ENCODE measurements at places on chromosomes 1 and 21.
A peak's percentile ranks its signal among the peaks of the same experiment; 100 is the strongest.

DNA sequence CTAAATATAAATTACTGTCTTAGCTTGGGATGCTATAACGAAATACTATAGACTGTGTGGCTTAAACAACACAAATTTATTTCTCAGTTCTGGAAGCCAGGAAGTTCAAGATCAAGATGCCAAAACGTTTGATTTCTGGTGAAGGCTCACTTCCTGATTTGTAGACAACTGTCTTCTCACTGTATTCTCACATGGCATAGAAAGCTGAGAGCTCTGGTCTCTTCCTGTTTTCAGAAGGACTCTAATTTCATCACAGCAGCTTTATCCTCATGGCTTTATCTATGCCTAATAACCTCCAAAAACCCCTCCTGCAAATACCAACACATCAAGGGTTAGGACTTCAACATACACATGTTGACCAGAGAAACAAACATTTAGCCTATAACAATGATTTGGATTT, 1795.5 kb downstream of the MRPL39 start:
- H3K4me1 ChIP-seq = no peaks in the 10 kb centered on the region
- H3K36me3 ChIP-seq = no peaks in the 10 kb centered on the region
- H3K4me3 ChIP-seq = no peak overlapping the region

- H3K36me3 ChIP-seq = no peaks in the 10 kb centered on the region
- no peak overlapping the region for H3K4me3 ChIP-seq
- no peak overlapping the region for H3K27ac ChIP-seq
These were observed 2.7 kb upstream of the TMPRSS3 start for GRCh38 chr21:42398436-42399028.

GRCh38 chr1:231213831-231214573, 27.0 kb upstream of the GNPAT start:
- no peak for DNase-seq
- no peaks in the 10 kb centered on the region for H3K27me3 ChIP-seq
- no peaks in the 10 kb centered on the region for H3K4me1 ChIP-seq
- no peaks in the 10 kb centered on the region for H3K36me3 ChIP-seq

- DNase-seq = no peak
- H3K27me3 ChIP-seq = no peaks in the 10 kb centered on the region
- H3K4me1 ChIP-seq = no peaks in the 10 kb centered on the region
These were observed 35.0 kb downstream of the CA6 start for GRCh38 chr1:8980656-8981055.

DNA sequence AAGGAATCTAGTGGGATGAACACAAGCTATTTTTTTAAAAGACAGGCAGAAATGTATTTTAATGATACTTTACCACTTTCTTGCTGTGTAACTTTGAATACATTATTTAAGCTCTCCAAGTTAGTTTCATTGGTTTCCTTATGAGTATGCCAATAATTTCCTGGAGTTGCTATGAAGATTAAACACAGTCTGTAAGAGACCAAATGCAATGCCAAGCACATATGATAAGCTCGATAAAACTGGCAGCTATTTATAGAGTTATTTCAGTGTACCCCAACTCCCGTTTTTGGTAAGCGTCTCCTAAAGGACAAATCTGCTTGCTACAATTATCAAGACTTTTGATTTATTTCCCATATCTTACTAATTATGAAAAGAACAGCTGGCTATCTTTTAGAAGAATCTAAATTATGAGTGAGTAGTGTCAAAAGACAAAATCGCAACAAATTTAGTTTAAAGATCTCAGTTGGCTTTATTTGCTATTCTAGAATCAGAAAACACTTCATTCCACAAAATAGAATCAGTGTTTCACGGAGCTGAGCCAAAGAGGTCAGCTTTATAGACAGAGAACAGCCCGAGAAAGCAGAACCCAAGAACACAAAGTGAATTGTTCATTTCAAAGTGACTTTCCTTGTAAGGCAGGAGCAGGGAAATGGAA, 7.2 kb upstream of the MAP10 start:
- H3K4me1 ChIP-seq = no peaks in the 10 kb centered on the region
- H3K27ac ChIP-seq = no peak overlapping the region
- H3K4me3 ChIP-seq = no peak overlapping the region
- no peaks in the 10 kb centered on the region for H3K36me3 ChIP-seq
- no peak for DNase-seq

DNA sequence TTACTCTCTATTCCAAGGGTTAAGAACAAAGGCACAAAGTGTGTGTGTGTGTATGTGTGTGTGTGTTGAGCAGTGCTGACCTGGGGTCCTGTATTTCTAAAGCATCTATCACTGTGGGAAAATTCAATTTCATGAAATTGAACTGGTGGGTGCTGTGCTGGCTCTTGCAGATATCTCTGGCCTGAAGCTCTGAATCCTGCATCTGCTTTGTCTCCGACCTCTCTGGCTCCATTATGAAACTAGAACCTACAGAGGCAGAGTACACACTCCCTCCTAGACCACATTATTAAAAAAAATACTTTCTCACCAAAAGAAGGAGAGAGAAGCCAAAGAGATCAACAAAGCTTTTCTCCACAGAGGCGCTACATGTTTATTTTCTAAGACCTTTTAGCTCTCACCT, 88.4 kb upstream of the PDE4B start:
- H3K27ac ChIP-seq = no peak overlapping the region
- no peak overlapping the region for H3K4me3 ChIP-seq
- H3K36me3 ChIP-seq = no peaks in the 10 kb centered on the region
- DNase-seq = no peak

GRCh38 chr1:183097438-183098051, 74.3 kb downstream of the LAMC1 start:
- peak overlapping the region; percentile 49 for H3K27ac ChIP-seq
- H3K4me1 ChIP-seq = peaks cover 7% of the 10 kb centered on the region
- no peaks in the 10 kb centered on the region for H3K36me3 ChIP-seq
- H3K27me3 ChIP-seq = no peaks in the 10 kb centered on the region

GRCh38 chr1:190147616-190148015, 330.0 kb downstream of the BRINP3 start:
- no peaks in the 10 kb centered on the region for H3K36me3 ChIP-seq
- H3K4me3 ChIP-seq = no peak overlapping the region
- H3K27me3 ChIP-seq = no peaks in the 10 kb centered on the region
- no peaks in the 10 kb centered on the region for H3K4me1 ChIP-seq

DNA sequence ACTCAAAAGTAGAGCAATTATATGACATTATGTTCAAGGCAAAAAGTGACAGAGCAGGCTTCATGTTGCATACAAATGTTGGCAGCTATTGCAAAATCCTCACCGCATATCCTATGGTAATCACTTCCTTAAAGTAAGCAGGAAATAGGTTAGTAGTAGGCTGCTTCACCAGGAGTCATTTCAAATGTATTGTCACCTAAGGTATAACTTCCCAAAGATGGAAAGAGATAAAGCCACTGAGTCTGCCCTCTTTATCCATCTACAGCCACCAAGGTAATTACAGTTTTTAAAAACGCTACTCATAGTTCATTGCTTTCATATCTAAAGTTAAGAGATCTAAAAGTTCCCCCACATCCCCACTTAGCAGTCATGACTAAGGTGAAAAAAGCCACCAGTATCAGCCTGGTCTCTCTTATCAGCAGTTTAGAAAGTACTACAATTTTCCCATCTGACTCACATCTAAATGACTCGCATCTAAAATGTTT, 31.6 kb upstream of the UBE2U start:
- H3K27me3 ChIP-seq = no peaks in the 10 kb centered on the region
- no peak overlapping the region for H3K4me3 ChIP-seq
- no peaks in the 10 kb centered on the region for H3K36me3 ChIP-seq
- H3K27ac ChIP-seq = no peak overlapping the region
- H3K4me1 ChIP-seq = no peaks in the 10 kb centered on the region

GRCh38 chr1:228899421-228899956, 164.2 kb downstream of the RHOU start:
- H3K27ac ChIP-seq = peak overlapping the region; percentile 93
- DNase-seq = no peak
- no peaks in the 10 kb centered on the region for H3K36me3 ChIP-seq
- H3K4me3 ChIP-seq = no peak overlapping the region
- H3K4me1 ChIP-seq = peaks cover 4% of the 10 kb centered on the region

- H3K27me3 ChIP-seq = no peaks in the 10 kb centered on the region
- no peaks in the 10 kb centered on the region for H3K36me3 ChIP-seq
- DNase-seq = no peak
- no peaks in the 10 kb centered on the region for H3K4me1 ChIP-seq
- no peak overlapping the region for H3K4me3 ChIP-seq
These were observed 32.6 kb upstream of the LAMC1 start for GRCh38 chr1:182990413-182991144.

GRCh38 chr1:78038071-78038470, 7.7 kb upstream of the GIPC2 start:
- no peaks in the 10 kb centered on the region for H3K36me3 ChIP-seq
- no peak for DNase-seq
- no peak overlapping the region for H3K27ac ChIP-seq
- H3K4me1 ChIP-seq = no peaks in the 10 kb centered on the region

DNA sequence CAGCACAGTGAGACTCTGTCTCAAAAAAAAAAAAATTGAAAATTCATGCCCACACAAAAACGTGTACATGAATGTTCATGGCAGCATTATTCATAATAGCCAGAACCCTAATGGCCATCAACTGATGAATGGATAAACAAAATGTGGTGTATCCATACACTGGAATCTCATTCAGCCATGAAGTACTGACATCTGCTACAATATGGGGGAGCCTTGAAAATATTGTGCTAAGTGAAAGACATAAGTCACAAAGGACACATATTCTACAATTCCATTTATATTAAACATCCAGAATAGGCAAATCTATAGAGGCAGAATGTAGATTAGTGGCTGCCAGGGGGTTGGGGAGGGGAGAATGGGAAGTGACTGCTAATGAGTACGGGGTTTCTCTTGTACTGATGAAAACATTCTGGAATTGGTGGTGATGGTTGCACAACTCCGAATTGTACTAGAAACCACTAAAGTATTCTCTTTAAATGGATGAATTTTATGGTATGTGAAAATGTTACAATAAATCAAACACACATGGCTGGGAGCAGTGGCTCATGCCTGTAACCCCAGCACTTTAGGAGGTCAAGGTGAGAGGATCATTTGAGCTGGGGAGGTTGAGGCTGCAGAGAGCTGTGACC, 33.0 kb upstream of the KCNN3 start:
- no peak overlapping the region for H3K4me3 ChIP-seq
- H3K27ac ChIP-seq = no peak overlapping the region
- no peaks in the 10 kb centered on the region for H3K4me1 ChIP-seq
- no peaks in the 10 kb centered on the region for H3K36me3 ChIP-seq
- DNase-seq = no peak

DNA sequence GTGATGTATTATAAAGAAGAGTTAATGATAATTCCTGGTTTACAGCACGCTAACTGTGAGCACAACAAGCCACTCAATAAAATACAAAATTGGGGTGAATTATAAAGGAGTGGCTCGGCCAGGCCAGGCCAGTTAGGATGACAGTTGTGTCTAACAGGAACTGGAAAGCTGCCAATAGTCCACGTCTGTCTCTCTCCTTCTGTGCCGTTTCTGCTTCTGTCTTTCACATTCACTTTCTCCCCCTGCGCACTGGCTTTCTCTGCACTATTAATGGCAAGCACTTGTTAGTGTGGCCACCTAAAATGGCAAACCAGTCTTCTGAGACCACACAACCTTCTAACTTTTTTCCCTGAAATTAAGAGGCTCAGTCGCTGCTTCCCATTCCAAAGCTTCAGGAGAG, 394.3 kb downstream of the NTNG1 start:
- H3K27me3 ChIP-seq = no peaks in the 10 kb centered on the region
- no peaks in the 10 kb centered on the region for H3K4me1 ChIP-seq
- no peak overlapping the region for H3K4me3 ChIP-seq

- no peaks in the 10 kb centered on the region for H3K27me3 ChIP-seq
- DNase-seq = peak; percentile 29
- H3K4me1 ChIP-seq = no peaks in the 10 kb centered on the region
- H3K27ac ChIP-seq = no peak overlapping the region
- H3K4me3 ChIP-seq = no peak overlapping the region
- H3K36me3 ChIP-seq = no peaks in the 10 kb centered on the region
These were observed 103.4 kb upstream of the TIAM1 start for GRCh38 chr21:31447505-31447904.

- DNase-seq = no peak
- H3K27me3 ChIP-seq = no peaks in the 10 kb centered on the region
These were observed 56.5 kb downstream of the CAMSAP2 start for GRCh38 chr1:200795156-200795555.

- no peak overlapping the region for H3K27ac ChIP-seq
- H3K4me1 ChIP-seq = no peaks in the 10 kb centered on the region
- no peak overlapping the region for H3K4me3 ChIP-seq
- no peaks in the 10 kb centered on the region for H3K27me3 ChIP-seq
- H3K36me3 ChIP-seq = no peaks in the 10 kb centered on the region
These were observed 39.1 kb downstream of the KCNC4 start for GRCh38 chr1:110249256-110249655.

GRCh38 chr1:205298191-205298994, 23.2 kb downstream of the NUAK2 start:
- H3K36me3 ChIP-seq = no peaks in the 10 kb centered on the region
- H3K4me3 ChIP-seq = no peak overlapping the region
- H3K4me1 ChIP-seq = peaks cover 6% of the 10 kb centered on the region

- peak; percentile 53 for DNase-seq
- H3K4me1 ChIP-seq = no peaks in the 10 kb centered on the region
- H3K36me3 ChIP-seq = no peaks in the 10 kb centered on the region
- peak overlapping the region; percentile 96 for H3K4me3 ChIP-seq
- H3K27me3 ChIP-seq = no peaks in the 10 kb centered on the region
These were observed 42.6 kb downstream of the CD34 start for GRCh38 chr1:207868251-207868773.

GRCh38 chr1:196661345-196661744, 9.5 kb downstream of the CFH start:
- no peak overlapping the region for H3K27ac ChIP-seq
- no peaks in the 10 kb centered on the region for H3K4me1 ChIP-seq
- no peaks in the 10 kb centered on the region for H3K36me3 ChIP-seq
- no peaks in the 10 kb centered on the region for H3K27me3 ChIP-seq
- DNase-seq = no peak
- no peak overlapping the region for H3K4me3 ChIP-seq

- H3K36me3 ChIP-seq = no peaks in the 10 kb centered on the region
- no peaks in the 10 kb centered on the region for H3K27me3 ChIP-seq
- H3K27ac ChIP-seq = no peak overlapping the region
- peak; percentile 41 for DNase-seq
- H3K4me1 ChIP-seq = no peaks in the 10 kb centered on the region
These were observed 22.0 kb upstream of the BLACAT1 start for GRCh38 chr1:205477759-205478247.

GRCh38 chr1:207659545-207660153, 14.7 kb downstream of the CR1L start:
- H3K36me3 ChIP-seq = no peaks in the 10 kb centered on the region
- H3K4me1 ChIP-seq = no peaks in the 10 kb centered on the region
- no peak overlapping the region for H3K4me3 ChIP-seq

GRCh38 chr1:62382658-62382955, 54.2 kb upstream of the USP1 start:
- no peaks in the 10 kb centered on the region for H3K27me3 ChIP-seq
- no peaks in the 10 kb centered on the region for H3K36me3 ChIP-seq
- no peak overlapping the region for H3K27ac ChIP-seq
- H3K4me3 ChIP-seq = no peak overlapping the region
- no peaks in the 10 kb centered on the region for H3K4me1 ChIP-seq

GRCh38 chr1:46174448-46175231, at the start of gene TSPAN1:
Gene TSPAN1 (plus strand): TSS chr1:46175087. CDS start chr1:46181108, 6,021 bp downstream.
- no peaks in the 10 kb centered on the region for H3K27me3 ChIP-seq
- H3K4me1 ChIP-seq = no peaks in the 10 kb centered on the region
- peak within 1 kb of the TSS; percentile 65 for H3K27ac ChIP-seq
- no peak within 1 kb of the TSS for H3K4me3 ChIP-seq
- H3K36me3 ChIP-seq = no peaks in the 10 kb centered on the region

All from uterus (tissue), 4 donors.